ENCODE measurements at places on chromosomes 2 and 18.

DNA sequence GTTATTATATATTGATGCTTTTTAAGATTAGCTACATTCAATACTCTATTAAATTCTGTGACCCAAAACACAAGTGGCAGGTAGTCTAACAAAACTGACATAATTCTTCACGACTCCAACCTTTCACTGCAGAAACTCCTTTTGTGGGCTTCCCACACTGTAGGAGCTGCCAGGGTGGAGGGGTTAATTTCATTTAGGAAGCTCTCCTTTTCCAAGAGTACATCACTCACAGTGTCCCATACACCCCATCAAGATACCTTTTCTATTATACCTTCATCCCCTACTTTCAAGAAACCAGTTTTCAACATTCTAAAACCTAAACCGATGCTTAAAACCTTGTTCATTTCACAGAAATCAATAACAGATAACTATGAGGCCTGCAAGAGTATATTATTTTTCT lies 825 bp downstream of the THUMPD2 start:
- DNase-seq = no peak

DNA sequence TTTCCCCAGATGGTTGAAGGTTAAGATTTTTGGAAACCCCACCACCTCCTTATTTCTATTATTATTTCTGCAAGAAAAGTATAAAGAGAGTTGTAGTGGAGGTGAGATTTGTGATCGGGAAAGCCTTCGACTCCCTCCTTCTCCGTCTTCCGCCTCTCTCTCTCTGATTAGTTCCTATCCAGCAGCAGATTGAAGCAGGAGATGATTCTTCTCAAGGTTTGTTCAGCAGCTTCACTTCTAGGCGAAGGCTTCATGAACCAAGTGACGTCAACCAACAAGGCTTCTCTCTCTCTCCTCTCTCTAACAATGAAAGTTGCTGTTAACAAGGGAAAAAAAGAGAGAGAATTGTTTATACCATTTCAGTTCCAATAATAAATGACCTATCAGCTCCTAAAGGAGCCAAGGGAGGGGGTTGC lies at the start of gene BAZ2B:
BAZ2B (minus strand) TSS at position 263 of the 416 bp plus-strand sequence. CDS start 137,829 bp downstream, outside the sequence.
- DNase-seq = no peak

- DNase-seq = no peak
Observed at GRCh38 chr2:189287982-189288521, 108.5 kb upstream of the COL5A2 start.

DNA sequence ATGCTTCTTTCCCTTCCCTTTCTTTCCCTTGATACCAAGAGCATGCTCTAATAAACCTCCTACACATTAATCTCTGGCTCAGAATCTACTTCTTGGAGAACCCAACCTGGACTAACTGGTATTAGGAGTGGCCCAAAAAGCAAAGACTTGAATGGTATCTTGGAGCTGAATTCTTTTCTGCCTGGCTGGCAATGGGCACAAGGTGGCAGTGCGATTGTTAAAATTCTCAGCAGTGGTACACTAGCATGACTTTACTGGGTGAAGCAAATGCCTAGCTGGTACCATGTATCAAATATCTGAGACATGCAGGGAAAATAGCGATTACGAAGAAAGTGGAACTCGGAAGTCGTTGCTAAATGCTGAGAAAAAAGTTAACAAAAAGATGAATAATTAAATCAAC lies 376.1 kb downstream of the XIRP2 start:
- no peak for DNase-seq

DNA sequence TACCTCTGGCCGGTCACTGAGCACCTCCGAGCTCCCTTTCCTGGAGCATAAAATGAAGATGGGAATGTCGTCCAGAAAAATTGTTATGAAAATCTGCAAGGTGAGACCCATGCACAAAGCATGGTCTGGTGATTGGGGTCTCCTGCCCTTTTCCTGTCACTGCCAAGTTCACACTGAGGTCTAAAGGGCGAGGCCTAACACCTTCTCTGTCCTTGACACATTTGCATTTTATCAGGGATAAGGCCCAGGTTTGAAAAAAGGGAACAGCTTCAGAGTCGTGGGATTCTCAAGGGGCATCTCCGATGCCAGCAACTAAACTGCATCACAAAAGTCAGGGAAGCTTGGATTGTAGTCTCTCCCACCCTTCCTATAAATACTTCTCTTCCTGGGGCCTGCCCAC lies 24.7 kb downstream of the GNAL start:
- no peak for DNase-seq

Data from stimulated activated CD4-positive, alpha-beta T cell treated with anti-CD3 and anti-CD28 coated beads, Interleukin-1b, Interleukin-23, amount 100 ng/mL, for 4 hours (primary cell).